ENCODE measurements at places on chromosomes 6 and 20.
A peak's percentile ranks its signal among the peaks of the same experiment; 100 is the strongest.

GRCh38 chr6:122717350-122717749 is 62.2 kb upstream of the FABP7 start:
- peak; percentile 60 for DNase-seq

- DNase-seq = no peak
Measured at GRCh38 chr20:22789676-22790075, 205.3 kb upstream of the FOXA2 start.

GRCh38 chr6:16102208-16102607 is 26.7 kb upstream of the MYLIP start:
- DNase-seq = peak; percentile 69

DNA sequence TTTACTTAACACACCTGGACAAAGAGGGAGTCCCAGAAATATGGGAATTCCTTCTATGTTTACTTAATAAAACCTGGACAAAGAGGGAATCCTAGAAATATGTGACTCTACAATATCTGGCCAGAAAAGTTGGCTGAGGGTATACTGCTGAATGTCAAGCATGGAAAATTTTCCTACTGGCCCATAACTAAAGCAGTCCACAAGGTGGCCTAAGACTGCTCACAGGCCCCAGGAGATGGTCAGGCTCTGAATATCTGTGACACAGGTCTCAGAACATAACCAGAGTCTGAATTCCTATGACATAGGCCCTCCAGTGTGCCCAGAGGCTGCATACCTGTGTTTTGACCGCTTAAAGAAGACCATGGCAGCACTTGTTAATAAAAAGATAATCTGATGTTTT is 578.2 kb upstream of the NRSN1 start:
- peak; percentile 66 for DNase-seq

- DNase-seq = no peak
Measured at GRCh38 chr6:157659536-157660271, 163.3 kb upstream of the SNX9 start.

DNA sequence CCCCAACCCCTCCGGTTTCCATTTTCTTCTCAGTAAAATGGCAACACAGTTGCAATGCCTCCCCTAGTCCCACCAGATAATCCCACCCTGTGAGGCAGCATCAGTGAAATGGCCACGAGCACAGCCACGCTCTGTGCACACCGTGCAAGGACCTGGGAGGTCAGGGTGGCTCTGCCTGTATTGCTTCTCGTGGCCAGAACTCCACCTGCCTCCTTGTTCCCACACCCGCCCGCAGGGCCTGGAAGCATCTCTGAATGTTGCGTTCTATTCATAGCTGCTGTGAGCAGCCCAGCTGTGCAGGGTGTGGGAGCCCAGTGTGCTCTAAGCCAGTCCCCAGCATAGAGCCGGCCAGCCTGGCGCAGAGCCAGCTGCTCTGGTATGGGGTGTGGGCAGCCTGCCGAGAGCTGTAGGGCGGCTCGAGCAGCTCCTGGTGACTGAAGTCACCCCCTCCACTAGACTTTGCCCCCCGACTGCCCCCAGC is 161.1 kb downstream of the DLL1 start:
- peak; percentile 62 for DNase-seq

GRCh38 chr6:11296449-11297375 is 64.2 kb upstream of the NEDD9 start:
- DNase-seq = peak; percentile 70

DNA sequence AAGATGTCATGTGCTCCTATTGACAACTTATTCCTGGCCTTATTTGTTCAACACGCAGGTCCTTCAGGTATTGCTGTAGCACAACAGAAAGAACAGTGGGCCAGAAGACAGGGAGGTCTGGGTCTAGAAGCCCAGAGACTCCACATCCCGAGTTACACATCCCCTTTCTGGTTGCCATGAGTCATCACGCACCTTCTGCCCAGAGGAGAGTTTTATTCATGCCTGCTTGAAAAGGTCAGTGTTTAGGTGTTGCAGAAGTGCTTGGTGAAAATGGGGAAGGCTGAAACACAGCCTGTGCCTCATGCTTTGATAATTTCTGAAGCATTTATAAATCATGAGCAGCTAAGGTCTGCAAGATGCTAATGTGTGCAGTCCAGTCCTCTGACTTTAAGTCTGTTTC is 256.4 kb downstream of the GMPR start:
- DNase-seq = peak; percentile 34

- DNase-seq = no peak
Measured at GRCh38 chr6:15551262-15551661, 111.6 kb downstream of the DTNBP1 start.

DNA sequence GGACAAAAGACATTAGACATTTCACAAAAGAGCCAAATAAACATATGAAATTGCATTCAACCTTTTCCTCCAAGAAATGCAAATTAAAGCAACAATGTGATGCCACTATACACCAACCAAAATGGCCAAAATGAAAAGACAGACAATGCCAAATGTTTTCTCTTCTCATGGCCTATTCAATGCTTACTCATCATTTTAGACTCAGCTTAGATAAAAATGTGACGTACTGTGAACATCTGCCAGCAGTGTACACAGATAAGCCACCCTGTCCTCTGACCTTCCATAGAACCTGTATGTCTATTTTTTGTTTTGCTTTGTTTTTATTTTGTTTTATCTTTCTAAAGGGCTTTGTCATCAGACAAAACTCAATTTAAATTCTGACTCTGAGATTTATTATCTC is 385.2 kb downstream of the FRK start:
- DNase-seq = peak; percentile 33

DNA sequence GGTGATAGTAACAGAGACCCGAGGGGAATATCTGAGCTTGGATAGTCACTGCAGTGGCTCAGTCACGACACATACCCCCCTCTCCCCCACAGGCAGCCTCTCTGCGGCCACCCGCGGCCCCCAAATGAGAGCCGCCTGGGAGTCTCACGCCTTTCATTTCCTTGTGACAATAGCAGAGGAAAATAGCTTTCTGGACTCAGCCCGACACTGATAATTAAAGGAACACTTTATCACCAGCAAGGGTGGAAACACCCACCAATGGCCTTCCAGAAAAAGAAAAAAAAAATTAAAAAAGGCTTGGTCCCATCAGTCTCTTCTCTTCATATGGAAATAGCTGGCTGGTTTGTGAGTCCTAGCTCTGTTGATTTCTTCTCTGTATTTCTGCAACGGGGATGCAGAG is 35.1 kb upstream of the KCNG1 start:
- no peak for DNase-seq

- no peak for DNase-seq
Measured at GRCh38 chr20:33894798-33895197, 83.7 kb downstream of the CHMP4B start.

DNA sequence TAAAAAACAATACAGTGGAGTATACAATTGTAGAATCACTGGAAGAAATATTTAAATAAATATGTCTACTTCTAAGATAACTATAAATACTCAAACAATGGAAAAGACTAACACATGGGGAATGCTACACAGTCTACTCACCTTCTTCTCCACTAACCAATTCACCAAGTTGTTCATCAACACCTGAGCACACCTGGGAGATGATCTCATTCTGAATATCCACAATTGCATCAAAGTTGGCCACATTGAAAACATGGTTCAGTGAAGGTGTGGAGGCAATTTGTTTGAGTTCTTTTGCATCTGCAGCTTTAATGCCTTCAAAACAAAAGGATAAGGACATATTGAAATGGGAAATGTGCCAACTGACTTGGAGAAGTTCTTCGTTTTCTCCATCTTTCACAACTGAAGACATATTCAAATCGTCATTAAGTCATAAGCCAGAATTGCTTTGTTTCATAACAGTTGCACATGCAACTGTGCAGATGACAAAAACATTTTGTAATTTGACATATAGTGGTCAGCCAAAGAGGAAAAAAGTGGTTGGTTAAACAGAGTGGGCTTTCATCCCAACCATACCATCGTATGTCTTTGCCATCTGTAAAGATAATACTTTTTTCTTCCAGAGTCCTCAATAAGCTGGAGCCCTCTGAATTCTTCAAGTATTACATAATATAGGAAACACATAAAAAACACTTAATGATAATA is 17.5 kb downstream of the COL12A1 start:
- DNase-seq = no peak

DNA sequence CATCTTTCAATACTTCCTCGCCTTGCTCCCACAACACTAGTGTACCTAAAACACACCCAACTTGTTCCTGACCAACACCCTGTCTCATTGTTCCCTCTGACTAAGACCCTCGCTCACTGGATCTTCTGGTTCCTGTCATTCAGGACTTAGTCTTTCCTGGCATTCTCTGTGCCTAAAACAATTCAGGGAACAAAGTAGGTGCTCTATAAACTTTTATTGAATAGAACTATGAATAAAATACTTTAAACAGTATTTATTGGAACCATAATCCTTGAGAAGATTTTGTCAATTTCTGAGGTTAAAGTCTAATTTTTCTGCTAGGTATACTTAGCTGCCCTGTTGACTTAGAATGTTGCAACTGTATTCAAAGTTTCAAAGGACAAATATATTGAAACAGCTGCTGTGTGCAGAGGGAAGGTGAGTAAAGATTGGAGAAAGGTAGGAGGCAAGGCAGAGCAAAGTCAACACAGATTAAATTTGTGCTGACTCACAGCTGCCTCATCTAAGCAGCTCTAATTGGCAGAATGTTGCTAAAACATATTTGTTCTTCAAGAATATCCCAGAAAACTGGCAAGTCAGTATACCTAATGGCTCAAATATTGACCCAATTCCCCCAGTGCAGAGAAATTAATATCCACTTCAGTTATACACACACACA is 37.6 kb downstream of the GSTA2 start:
- DNase-seq = peak; percentile 97

Measured in DMS53 (cell line).